ENCODE measurements at places on chromosomes 4 and X.

- DNase-seq = no peak
Measured at GRCh38 chr4:62075521-62075920, 875.4 kb downstream of the ADGRL3 start.

DNA sequence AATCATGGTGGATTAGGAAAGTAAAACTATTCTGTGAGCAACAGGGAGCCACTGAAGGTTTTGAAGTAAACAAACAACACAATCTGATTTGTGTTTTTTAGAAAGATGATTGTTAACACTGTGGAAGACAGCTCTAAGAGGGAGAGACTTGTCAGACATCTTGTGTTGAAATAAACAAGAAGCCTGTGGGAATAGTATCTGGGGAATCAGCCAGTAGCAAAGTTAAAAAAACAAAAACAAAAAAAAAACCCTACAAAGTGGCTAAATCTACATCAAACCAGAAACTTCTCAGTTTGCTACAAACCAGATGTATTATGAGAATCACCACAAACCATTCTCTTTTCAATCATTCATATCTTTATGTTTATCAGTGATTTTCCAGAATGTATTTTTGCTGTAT is 125.7 kb upstream of the GPC4 start:
- DNase-seq = no peak

DNA sequence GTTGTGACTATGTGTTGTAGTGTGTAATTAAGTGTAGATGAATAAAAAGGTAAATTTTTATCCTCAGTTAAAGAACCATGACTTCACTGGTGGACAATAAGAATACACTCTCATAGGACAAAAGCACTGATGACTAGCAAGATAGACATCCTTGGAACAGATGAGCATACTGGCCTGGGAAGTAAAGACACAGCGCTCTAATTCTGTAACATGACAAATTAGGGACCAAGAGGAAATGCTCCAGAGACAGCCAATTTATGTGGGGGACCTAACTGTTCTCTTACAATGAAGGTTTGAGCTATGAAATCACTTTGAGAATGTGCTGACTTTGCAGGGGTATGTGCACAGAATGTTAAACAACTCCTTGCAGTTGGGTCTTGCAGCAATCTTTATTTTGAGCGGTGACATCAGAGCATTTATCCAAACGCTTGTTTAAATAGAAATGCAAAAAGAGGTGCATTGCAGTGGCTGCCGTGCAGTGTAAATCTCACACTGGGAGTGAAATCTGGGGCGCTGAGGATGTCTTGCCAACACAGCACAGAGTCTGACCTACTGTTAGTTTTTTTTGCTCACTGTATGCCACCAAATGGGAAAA is 109.3 kb downstream of the MAGEC2 start:
- DNase-seq = no peak

GRCh38 chrX:17860811-17861488 is at the start of gene RAI2:
RAI2 (minus strand) TSS chrX:17861298; CDS start chrX:17802010, 59,288 bp downstream.
- DNase-seq = no peak

- DNase-seq = no peak
Measured at GRCh38 chr4:41963105-41963504, 18.5 kb upstream of the DCAF4L1 start.

DNA sequence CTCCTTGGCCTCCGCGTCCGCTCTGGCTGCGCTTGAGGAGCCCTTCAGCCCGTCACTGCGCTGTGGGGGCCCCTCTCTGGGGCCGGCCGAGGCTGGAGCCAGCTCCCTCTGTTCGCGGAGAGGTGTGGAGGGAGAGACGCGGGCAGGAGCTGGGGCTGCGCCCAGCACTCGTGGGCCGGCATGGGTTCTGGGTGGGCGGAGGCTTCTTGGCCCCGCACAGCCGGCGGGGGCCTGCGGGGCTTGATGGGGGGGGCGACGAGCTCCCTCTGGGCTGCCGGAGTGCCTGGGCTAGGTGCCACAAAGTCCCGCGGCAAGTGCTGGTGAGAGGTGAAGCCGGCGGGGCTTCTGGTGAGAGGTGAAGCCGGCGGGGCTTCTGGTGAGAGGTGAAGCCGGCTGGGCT is 61.9 kb downstream of the ANKRD50 start:
- DNase-seq = no peak

GRCh38 chr4:162707962-162708361 is 458.7 kb downstream of the NAF1 start:
- DNase-seq = no peak

GRCh38 chr4:17063888-17064287 is 165.4 kb upstream of the LDB2 start:
- peak; percentile 64 for DNase-seq

GRCh38 chrX:12011075-12011474 is 127.2 kb upstream of the FRMPD4 start:
- DNase-seq = no peak

GRCh38 chr4:81796790-81797528 is 325.3 kb upstream of the RASGEF1B start:
- DNase-seq = no peak

DNA sequence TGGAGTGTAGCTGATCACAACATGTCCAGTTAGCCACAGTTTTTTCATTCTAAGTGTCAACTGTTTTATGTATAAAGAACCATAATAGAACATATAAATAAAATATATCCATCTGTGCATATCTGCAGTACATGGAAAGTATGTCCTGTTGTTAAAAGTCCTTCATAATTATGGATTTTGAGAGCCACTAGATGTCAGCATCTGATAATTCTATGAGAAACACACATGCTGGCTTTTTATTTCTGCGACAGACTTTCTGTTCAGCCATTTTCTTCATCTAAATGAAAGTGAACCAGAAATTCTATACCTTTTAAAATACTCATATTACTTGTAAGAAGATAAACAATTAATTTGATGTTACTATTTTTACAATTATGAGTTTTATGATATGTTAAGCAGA is 251.5 kb downstream of the GPM6A start:
- DNase-seq = no peak

DNA sequence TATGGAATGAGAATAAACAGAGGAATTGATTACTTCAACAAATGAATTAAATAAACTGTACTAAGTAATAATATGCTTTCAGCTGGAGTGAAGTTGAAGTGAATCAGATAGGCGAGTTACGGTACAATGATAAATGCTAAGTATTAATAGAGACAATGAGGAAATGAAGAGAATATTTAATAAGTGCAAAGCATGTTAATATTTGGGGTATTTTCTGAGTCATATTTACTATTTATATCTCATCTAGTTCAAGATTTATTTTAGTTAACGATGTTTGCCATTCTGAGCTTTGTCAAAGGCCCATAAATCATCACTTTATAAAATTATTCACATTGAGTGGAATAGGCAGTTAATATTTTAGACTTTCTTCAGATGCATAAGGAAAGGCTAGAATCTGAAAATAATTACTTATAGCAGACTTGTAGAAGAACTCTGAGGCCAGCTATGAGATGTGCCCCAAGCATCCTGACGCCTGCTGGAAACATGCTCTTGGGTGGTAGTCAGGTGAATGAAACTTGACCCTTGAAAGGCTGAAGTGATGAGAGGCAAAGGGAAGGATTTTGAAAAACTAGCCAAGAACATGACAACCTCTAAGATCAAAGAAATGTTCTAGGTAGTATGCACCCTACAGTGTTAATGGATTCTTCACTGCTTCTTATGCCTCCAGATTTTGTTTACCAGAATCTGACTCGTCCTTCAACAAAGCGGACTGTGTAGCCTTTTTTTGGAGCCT is 133.8 kb upstream of the STIM2 start:
- DNase-seq = no peak
